ENCODE measurements at places on chromosomes 3 and 15. TPM values are rescaled to one million over a fixed set of nuclear protein-coding genes. Genes with fewer than 3 reads are reported as not detected.

PLAAT1 gene
- not detected for total RNA-seq

SUSD5 gene
- total RNA-seq: 0.58 TPM

TGM5 gene
- total RNA-seq: not detected

DGKG gene
- total RNA-seq: under 0.01 TPM

CLEC3B gene
- total RNA-seq: 7.2 TPM

TMEM45A gene
- 20.6 TPM for total RNA-seq

Measured in myometrial cell (primary cell).